ENCODE measurements at places on chromosomes 16 and 17.

DNA sequence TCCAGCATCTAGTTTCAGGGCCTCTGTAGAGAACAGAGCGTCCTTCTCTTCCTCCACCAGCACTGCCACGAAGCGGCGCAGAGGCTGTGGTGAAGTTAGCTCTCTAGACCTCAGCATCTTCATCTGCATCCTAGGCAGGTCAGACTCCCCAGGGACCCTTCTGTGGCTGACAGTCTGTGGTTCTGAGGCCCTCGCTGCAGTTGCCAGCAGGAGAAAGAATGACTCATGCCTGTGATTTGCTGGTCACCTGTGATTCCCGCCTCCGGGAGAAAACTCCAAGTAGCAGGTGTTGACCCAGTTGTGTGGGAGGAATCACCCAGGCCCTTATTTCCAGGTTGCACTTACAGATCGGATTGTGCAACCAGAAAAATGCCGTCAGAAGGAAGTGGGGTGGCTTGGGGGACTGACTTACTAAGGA, 117.3 kb upstream of the CACNG5 start:
- peak; percentile 33 for DNase-seq

DNA sequence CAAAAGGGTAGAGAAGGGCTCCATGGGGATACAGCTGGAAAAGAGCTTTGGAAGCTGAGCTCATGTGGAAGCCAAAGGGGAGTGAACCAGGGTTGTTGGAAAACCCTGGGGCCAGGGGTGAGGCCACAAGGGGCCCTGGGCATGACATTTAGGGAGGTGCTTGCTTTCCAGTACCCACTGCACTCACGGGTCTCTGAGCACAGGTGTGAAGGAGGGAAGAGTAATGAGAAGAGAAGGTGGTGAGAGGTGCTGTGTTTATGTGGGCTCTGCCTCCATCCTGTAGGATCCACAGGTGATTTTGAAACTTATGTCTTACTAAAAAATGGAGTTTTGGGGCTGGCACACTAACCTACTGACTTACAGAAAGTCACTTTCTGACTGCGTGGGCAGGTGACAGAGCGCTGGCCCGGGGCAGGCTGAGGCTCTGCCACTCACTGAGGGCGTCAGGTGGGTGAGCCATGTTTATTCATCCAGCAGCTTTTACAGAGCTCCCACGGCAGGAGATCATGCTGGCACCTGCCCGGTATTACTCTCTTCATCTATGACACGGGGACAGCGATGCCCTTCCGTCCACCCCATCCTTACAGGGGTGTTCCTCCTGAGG, 18.9 kb downstream of the KSR1 start:
- DNase-seq, result no peak

DNA sequence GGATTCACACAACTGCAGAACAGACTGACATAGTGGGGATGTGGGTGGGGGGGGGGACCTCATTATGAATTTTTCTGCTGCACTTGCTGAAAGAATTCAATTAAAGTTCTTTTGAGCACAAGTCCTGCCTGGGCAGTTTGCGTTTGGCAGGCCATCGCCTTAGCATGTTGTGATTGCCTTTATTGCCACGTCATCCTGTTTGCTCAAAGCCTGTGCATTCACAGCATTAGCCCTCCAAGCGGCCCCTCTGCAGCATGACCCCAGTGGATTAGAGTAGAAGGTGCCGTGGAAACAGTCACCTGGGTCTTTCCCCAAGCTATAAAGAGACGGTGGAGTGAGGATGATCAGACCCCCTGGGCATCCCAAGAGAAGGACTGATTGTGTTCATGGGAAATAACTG, 17.2 kb downstream of the MSI2 start:
- no peak for DNase-seq

DNA sequence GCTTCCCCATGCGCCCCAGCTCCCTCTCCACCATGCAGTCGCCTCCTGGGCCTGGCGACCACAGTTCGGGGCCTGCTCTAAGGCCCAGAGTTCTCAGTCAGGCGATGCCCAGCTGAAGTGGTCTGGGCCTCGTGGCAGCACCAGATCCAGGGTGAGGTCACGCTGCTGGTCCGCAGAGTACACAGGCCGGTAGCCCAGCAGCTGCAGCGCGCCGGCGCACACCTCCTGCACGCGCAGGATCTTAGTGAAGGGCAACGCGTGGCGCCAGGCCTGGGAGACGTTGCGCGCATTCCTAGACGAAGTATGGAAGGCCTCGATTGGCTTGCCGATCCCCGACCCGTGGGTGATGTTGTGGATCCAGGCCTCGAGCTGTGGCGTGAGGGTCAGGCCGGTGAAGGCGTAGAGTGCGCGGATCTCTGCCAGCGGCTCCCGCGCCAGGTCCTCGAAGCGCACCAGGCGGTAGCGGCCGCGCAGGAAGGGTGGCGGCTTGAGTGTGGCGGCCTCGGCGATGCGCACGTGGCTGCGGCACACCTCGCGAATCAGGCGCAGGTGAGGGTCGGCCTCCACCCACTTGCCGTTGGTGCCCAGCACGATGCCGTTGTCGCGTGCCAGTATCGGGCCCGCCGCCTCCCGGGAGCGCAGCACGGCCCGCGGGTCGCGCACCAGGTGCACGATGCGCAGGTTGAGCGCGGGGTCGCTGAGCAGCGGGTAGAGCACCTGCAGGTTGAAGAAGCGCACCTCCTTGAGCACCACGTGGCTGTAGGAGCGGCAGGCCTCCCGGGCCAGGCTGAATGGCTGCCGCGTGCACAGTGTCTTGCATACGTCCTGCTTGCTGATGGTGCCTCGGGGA, 6.6 kb downstream of the CHST5 start:
- no peak for DNase-seq

GRCh38 chr17:6557040-6557438, 684 bp upstream of the PITPNM3 start:
- DNase-seq, result no peak

DNA sequence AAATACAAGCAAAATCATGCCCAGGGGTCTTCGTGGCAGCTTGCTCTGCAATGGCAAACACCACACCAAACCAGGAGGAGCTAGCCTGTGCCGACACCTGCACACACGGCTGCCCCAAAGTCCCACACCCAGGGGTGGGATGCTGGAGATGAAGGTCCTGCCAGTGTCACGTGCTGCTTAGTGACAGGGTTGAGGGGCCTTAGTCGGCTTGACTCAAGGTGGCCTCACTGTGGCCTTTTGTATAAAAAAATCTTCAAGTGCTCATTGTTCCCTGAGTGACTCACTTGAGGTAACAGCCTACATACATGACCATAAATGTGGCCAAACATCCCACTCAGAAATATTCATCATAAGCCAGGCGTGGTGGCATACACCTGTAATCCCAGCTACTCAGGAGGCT, 7.3 kb downstream of the TRIM65 start:
- no peak for DNase-seq

DNA sequence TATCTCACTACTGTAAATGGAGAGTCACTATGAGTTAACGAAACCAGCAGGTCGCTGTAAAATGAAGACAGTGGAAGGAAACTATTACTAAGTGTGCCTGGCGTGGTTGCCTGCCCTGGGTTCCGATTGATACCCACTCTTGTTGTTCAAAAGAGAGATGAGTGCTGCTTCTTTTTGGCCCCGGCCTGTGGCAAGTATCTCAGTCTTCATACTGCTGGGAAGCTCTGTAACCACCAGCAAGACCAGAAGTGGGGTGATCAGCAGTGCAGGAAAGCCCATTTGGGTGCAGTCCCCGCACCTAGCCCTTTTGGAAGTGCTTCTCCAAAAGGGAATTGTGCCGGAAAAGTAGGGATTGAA, 104.5 kb downstream of the SNX29 start:
- DNase-seq, result no peak

DNA sequence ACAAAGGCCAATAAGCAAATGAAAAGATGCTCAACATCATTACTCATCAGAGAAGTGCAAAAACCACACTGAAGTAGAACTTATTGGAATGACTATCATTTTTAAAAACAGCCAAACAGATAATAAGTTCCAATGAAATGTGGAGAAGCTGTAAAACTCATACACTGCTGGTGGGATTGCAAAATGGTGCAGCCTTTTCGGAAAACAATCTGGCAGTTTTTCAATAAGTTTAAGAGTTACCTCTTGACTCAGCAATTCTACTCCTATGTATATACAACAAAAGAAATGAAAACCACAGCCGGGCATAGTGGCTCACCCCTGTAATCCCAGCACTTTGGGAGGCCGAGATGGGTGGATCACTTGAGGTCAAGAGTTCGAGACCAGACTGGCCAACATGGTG, 49.3 kb downstream of the AKAP10 start:
- DNase-seq, result no peak

DNA sequence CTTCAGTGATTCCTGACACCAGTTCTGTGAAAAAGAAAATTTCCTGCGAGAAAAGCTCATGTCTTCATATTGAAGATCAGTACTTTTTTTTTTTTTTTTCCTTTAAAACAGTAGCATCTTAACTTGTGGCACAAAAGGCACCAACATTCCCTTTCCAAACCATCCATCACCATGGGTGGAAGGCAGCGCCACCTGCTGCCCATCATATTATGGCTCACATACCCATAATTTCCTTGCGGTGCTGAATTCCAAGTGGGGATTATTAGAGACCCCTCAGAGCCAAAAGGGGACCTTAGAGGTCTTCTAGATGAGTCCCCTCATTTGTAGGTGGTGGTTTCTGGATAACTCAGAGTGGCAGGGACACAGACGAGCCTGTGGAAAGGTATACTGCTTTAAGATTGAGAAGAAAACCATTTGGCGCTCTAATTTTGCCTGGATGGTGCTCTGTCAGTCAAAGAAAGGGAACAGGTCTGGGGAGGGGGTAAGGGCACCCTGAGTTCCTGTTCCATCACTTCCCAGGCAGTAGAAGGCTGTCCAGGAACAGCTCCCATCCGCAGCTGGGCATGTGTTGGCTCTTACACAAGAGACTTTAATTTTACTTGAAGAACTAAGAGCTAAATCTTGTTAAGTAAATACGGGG, 7.9 kb upstream of the SOST start:
- DNase-seq, result peak; percentile 28

- no peak for DNase-seq
Measured at GRCh38 chr16:89904606-89905510, 13.8 kb upstream of the MC1R start.

DNA sequence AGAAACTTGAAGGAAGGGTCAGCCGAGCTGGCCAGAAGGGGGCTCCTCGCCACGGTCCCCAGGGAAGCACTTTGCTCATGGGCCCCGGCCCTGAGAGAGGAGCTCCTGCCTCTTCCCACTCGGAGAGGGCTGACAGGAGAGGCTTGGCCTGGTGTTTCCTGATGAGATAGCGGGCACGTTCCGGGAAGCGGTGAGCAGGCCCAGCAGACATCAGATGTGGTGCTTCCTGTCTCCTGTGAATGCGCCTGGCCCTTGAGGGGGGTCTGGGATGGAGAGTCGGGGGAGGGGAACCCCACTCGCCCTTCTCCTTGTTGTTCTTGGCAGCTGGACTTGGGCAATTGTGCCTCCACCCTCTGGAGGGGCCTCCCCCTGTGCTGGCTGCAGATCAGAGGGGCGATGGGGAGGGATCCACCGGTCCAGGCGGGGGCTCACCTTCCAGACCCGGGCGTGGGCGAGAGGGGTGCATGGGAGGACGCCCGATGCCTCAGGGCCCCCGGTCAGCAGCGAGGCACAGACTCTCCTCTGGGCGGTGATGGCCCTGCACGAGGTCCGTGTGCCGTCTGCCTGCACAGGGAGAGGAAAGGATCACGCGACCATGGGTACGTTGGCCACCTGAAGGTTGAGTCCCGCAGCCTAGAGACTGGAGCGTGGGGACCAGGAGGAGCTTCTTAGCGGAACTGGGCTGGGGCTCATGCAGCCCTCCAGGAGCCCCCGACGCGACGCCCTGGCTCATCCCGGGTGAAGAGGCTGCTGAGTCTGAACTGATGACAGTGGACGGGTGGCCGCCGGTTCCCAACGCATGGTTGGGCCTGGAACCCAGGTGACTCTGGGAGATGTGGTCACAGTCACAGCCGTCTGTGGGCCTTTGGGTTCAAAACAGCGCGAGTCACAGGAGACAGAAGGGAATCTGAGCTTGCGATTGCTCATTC, 25.4 kb downstream of the METRNL start:
- no peak for DNase-seq

DNA sequence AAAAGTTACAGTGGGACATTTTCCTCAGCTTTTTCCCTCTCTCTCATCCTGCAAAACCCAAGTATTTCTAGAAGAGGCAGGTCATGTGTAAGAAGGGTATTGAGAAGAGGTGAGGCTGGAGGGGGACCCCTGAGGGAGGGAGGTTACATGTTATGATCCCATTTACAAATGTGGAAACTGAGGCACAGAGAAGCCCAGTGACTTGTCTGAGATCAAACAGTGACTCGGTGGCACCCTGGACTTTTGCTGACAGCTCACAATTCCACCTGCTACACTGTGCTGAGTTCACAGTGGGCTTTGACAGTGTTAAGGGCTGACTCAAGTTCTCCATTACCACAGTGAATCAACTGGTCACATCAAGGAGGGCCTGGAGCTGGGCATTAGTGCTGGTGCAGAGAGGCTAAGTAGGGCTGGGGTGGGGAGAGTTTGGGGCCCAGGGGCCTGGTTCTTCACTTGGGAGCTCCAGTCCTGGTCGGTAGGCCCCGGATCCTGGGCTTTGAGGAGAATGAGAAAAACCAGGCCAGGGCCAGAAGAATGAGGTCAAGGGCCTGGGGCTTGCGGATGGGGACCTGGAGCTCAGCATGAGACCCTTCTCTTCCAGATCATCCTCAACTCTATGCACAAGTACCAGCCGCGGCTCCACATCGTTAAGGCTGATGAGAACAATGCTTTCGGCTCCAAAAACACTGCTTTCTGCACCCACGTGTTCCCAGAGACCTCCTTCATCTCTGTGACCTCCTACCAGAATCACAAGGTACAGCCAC, 26.0 kb downstream of the TBX4 start:
- DNase-seq, result no peak

DNA sequence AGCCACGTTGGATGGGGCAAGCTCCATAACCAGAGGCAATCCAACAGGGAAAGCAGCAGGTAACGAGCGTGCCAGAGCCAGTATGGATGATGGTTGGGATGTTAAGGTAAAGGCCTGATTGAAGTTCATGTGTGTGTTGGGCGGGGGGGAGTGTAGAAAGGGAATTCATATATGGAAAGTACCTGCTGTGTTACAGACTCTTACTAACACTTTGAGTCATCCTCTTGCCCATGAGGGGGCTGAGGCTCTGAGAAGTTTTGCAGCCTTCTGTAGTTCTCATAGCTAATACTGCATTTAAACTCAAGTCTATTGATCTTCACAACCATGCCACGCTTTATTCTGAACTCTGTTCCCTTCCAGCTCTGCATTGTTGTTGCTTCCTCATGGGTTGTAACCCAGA, 28.5 kb downstream of the SYCE1L start:
- DNase-seq, result no peak

DNA sequence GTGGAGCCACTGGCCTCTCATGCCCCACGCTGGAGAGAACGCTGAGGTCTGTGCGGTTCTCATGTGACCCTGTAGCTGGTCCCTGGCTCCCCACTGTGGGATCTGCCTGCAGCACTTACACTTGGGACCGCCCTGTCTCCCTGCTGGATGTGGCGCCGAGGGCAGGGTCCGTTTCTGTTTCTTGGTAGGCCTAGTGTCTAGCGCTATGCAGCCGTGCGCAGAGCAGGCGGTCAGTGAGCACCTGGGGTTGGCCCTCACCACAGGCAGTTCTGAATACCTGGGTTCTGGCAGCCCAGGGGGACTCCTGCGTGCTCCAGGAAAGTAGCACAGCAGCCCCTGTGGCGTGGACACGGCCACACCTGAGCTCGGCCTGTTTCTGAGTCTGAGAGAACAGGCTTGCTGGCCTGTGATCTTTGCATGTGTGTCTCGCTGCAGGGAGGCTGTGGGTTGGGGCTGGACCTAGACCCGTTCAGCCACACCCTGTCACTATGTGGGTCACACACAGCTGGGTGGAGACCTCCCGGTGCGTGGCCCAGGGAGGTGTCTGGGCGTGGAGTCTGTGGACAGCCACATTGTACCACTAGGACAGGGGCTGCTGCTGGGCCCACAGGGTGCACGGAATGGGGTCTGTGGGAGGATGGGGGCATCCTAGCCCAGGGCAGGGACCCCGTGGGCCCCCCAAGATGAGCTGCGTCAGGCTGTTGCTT, 2.8 kb downstream of the CAPN15 start:
- DNase-seq, result no peak
